ENCODE measurements at places on chromosomes 4 and X.

DNA sequence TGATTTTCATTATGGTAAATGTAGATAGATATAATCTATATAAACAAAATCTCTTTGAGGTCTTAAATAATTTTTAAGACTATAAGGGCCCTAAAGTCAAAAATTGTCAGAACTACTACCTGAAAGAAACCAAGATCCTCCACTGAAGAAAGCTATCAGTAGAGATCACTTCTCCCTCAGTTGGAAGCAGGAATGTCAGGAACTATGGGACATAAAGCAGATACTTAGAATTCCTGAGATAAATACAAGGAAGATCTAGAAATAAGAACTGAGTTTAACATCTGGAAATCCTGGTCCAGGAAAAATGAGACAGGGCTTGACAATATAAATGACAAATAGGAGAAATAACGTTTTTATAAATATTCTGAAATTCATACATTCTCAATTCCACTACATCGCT lies 97.2 kb downstream of the ADAMTS3 start:
- no peak for DNase-seq

- DNase-seq = no peak
Measured at GRCh38 chr4:159698336-159698735, 595.5 kb downstream of the RAPGEF2 start.

DNA sequence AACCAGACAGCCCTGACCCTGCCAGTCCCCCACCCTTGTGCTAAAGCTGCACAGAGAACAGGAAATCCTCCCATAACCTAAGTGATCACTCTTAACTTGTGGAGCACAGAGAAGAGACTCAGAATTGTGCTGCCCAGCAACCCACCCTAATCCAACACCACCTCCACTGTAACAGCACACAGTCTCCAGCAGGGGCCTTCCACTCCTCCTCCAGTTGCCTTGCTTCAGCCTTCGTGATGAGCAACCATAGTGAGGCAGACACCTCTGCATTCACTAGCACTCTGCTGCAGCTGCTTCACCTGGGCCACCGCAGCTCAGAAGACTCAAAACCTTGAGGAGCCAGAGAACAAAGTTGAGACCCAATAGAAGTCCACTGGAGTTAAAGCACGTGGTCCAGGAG lies 7.9 kb upstream of the UGT2B4 start:
- no peak for DNase-seq

DNA sequence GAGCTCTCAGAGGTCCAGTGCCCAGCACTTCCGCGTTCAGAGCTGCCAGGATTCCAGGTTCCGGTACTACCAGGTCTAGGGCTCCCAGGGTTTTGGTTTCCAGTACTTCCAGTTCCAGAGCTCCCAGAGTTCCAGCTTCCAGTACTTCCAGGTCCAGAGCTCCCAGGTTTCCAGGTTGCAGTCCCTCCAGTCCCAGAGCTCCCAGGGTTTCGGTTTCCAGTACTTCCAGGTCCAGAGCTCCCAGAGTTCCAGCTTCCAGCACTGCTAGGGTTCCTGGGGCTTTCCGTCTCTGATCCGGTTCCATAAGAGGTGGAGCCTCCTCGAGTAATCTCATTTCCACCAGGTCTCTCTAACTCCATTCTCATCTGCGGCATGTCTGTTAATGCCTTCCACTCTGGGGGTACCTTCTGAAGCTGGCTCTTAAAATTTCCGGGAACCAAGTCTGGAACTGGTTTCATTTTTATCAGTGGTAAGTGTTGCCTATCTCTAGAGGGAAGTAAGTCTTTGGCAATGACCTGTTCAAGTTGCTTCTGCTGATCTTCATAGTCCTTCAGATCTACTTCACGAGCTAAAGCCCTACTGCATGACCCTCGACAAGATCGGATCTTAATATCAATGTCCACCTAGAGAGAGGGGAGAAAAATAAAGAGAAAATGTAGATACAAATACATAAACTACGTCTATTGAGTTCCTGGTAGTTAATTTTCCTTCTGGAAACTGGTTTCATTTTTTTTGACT lies 4.1 kb downstream of the FGA start:
- DNase-seq = no peak

- no peak for DNase-seq
Measured at GRCh38 chr4:184011826-184012380, 106.8 kb downstream of the STOX2 start.

DNA sequence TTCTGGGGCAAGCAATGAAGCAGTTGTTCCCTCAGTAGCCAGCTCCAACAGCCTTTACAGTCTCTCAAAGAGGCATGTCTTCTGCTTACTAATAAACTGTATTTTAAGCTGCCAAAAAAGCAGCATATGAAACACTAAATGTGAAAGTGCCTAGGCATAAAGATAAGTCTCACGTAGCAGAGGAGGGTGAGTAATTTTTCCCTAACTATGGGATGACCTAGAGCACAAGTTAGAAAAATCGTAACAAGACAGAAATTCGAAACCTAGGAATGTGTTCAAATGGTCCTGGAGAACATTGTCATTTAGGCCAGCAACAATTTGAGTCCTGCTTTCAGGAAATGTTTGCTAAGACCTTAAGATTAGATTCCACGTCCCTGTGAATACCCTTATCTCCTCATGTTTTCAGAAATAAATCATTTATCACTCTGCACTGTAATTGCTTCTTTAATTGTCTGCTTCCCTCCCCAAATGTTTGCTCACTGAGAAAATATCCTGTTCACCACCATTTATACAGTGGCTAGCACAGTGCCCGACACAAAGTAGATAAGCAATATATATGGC lies 222.2 kb downstream of the KCNIP4 start:
- DNase-seq = no peak

- no peak for DNase-seq
Measured at GRCh38 chrX:1165535-1166196, 46.8 kb downstream of the CRLF2 start.

DNA sequence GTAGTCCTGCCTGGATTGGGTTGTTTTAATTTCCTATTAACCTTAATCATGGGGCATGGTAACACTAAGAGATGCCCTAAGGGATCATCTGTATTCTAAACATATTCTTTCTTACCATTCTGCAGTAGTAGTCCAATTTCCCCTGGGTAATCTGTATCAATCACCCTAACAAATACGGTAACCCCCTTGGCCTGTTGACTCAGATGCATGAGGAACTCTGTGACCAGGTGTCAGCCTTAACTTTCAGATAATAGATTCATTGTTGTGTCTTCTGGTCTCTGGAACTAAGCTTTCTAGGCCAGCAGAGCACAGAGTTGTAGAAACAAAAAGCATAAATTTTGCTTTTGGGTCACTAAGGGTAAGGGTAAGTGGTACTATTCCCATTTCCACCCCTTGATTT lies 13.1 kb upstream of the BANK1 start:
- DNase-seq = no peak

GRCh38 chrX:679291-679979 lies 48.8 kb downstream of the SHOX start:
- no peak for DNase-seq

- DNase-seq = no peak
Measured at GRCh38 chrX:19829814-19830213, 57.6 kb downstream of the SH3KBP1 start.

DNA sequence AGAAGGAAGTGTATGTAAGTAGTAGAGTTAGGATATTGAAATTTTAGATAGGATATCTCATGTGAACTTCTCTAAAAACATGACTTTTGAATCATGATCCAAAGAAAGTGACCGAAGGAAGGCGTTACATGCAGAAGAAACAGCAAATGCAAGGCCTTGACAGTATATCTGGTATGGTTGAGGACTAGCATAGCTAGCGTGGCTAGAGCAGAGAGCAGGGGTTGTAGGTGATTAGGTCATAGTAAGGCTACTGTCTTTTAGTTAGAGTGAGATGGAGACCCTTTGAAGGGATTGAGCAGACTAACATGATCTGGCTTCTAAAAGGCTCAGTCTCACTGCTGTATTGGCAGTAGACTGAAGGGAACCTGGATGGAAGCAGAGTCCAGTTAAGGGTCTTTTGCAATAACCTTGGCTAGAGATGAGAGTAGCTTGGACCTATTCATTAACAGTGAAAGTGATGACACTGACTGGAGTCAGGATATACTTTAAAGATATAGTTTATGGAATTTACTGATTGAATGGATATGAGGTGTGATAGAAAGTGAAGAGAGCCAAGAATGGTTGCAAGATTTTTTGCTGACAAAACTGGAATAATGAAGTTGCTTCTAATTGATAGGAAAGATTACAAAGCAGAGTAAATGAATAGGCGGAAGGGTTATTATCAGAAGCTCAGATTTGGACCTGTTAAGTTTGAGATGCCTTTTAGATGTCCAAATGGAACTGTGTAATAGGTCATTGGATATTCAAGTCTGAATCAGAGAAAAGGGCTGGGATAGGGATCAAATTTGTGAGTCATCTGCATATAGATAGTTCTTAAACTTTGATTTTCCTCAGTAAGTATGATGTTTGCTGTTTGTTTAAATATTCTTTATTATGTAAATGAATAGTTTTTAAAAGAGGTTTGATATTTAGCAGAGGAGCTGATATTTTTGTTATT lies 59.8 kb downstream of the MRPL1 start:
- DNase-seq = peak; percentile 51

GRCh38 chr4:68182382-68182820 lies 52.7 kb upstream of the TMPRSS11F start:
- no peak for DNase-seq

- no peak for DNase-seq
Measured at GRCh38 chrX:153349952-153350351, 16.0 kb downstream of the ZNF275 start.

DNA sequence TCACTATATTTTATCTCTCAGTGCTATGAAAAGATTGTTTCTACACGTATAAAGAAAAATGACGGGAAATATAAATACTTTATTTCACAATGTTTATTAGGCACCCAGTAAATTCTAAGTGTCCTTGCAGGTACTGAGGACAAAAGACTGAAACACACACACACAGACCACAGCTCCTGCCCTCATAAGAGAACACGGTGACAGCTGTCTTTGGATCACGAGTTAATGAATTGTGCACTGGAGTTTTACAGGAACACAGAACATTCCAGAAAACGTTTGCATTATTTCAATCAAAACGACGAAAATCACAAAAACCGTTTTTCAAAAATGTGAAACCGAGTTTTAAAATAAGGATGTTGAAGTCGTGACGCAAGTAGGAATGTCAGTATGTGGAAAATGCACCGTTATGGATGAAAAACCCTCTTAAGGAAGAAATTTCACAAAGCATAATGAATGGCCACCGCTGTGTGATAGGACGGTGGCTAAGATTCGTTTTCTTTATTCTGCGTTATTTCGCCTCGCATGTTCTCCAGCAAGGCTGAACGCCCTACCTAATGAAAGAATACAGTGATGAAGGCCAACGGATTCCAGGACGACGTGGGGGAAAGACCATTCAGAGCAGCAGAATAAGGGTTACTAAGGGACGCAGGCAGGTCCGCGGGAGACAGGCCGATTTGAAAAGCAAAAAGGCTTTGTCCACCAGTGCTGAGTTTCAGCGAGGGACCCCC lies 24.2 kb downstream of the FAM156A start:
- DNase-seq = no peak

DNA sequence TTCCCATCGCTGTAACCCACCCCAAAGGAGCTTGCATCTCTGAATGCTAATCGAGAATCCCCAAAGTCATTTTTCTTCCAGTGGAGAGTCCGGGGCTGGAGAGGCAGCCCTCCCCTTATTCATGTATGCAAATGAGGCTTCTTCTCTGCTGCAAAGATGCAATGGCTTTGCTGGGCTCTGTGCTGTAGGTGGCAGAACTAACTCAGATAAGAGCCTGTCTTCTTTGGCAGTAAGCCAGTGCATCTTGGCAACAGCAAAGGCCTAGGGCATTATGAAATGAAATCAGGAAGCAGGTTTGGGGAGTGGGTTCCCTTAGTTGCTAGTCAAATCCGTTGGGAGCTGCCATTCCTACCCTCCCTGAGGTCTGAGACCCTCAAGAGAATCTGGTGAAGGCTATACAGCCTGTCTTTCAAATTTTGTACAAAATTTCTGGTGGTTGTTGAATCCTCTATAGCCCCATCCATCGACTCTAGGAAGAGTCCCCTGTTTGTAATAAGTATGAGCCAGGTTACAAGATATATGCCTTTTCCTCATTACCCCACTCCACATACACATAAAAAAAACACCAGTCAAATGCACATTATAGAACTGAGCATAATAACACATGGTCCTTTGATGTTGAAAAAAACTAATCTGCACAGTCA lies 290.6 kb upstream of the TAPT1 start:
- peak; percentile 31 for DNase-seq

GRCh38 chr4:16684097-16684496 lies 214.3 kb downstream of the LDB2 start:
- DNase-seq = no peak

DNA sequence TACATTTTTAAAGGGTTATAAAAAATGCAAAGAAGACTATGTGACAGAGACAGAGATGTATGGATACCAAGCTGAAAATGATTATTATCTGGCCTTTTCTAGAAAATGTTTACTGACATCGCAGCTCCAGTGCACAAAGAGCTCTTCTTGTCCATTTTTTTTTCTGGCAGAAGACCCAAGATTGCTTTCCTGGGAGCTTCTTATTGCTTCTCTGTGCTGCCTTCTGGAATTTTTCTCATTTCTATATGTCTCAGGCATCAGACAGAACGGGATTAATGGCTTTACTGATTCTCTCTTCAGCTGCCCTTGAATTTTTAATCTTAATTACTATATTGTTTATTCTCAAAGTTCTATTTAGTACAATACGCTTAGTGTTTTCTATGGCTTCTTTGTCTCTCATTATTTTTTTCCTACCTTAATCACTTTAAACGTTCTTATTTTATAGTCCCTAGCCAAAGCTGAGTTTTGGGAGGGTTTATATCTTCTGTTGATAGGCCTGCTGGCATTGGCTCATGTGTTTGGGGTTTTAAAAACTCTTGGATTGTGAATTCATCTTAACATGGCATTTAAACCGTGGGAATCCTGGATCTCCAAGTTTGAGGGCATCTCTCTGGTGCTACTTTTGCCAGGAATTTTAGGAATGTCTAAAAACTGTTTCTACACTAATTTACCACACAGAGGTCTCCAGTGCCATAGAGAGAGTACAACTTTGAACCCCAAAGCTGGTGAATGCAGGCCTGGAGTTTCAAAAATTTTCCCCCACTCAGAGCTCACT lies 138.9 kb upstream of the LNX1 start:
- DNase-seq = no peak

- DNase-seq = peak; percentile 8
Measured at GRCh38 chrX:139930916-139931645, 1.8 kb downstream of the ATP11C start.

DNA sequence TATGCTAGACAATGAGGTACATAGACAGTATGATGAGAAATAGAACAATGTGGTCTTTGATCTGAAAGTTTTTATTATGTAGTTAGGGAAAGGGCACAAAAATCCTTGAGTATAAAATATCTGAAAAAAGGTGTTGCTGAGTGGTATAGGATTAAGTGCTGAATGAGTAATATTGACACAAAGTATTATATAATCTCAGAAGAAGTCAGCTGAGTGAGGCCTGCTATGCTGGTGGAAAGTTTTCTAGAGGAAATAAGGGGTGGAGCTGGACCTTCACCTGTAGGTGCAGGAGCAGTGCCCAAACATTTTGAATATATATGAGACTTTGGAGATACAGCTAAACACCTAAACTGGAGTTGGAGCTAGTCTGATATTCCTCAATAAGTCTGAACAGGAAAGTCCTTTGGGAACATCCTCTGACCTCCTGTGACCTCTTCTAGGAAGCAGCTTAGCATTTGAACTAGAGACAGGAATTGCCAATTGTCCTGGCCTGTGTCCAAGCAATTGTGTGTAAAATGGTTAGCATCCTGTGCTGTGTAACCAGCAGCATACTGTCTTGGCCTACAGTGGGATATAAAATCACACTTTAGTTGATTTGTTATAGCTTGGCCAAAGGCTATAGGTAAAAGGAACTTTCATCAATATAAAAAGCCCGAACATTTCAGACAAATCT lies 285.3 kb downstream of the ANKRD50 start:
- peak; percentile 34 for DNase-seq

- DNase-seq = peak; percentile 74
Measured at GRCh38 chr4:74932832-74933561, at the start of gene PARM1. PARM1 (plus strand) TSS chr4:74933116; CDS start chr4:74933328, 212 bp downstream.

- no peak for DNase-seq
Measured at GRCh38 chr4:88628746-88629145, 36.5 kb downstream of the HERC3 start.

Measured in epithelial cell of esophagus (primary cell).